ENCODE measurements at places on chromosomes 5 and 9.

DNA sequence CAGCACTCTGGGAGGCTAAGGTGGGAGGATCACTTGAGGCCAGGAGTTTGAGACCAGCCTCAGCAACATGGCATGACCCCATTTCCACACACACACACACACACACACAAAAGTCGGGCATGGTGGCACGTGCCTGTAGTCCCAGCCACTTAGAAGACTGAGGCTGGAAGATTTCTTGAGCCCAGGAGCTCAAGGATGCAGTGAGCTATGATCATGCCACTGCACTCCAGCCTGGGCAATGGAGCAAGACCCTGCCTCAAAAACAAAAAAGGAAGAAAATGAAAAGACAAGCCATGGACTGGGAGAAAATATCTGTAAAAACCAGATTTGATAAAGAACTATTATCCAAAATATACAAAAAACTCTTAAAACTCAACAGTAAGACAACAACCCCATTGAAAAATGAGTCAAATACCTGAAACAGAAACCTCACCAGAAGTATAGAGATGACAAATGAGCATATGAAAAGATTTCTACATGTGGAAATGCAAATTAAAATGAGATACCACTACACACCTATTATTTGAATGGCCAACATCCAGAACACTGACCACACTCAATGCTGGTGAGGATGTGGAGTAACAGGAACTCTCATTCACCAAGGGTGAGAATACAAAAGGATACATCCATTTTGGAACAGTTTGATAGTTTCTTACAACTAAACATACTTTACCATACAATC is 24.7 kb downstream of the DNAJA1 start:
- DNase-seq = no peak

- DNase-seq = peak; percentile 81
These were observed 94.2 kb upstream of the FBN2 start for GRCh38 chr5:128632264-128632663.

GRCh38 chr5:41878643-41879478 is 8.6 kb upstream of the OXCT1 start:
- DNase-seq = no peak

DNA sequence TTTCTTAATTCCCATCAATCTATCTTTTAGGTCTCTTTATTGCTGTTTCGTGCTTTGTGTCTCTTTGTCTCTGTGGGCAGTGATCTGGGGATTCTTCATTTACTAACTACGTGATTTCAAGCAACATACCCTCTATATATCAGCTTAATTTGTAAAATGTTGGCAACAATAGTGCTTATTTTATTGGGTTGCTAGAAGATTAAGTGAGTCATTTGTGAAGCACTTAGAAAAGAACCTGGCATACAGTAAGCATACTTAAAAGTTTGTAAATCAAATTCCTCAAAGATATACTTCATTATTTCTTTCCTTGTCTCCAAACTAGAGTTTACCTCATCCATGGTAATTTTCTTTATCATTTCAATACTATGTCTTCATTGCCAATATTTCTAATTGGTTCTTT is 669.7 kb downstream of the MAT2B start:
- peak; percentile 53 for DNase-seq

GRCh38 chr5:73625944-73626811 is at the start of gene ARHGEF28:
Gene ARHGEF28 (plus strand): TSS chr5:73626196. CDS start chr5:73684852, 58,656 bp downstream.
- DNase-seq = peak; percentile 60

GRCh38 chr5:151239237-151239861 is 13.6 kb upstream of the GM2A start:
- peak; percentile 70 for DNase-seq

DNA sequence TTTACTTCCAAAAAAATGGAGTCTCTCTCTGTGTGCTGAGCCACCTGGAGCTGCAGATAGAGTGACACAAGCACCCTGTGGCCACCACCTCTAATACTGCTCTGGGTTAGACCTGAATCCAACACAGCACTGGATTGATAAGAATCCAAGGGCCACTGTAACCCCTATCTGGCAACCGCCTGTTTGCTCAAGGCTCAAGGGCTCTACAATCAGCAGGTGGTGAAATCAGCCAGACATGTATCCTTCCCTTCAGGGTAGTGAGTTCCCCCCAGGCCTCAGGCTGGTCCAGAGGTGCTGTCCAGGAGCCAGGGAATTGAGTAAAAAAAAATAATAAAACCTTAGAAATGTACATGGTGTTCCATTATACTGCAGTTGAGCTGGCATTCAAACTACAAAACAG is 509.0 kb downstream of the KIF4B start:
- DNase-seq = no peak

- DNase-seq = no peak
These were observed 30.0 kb downstream of the STRBP start for GRCh38 chr9:123238365-123238764.

DNA sequence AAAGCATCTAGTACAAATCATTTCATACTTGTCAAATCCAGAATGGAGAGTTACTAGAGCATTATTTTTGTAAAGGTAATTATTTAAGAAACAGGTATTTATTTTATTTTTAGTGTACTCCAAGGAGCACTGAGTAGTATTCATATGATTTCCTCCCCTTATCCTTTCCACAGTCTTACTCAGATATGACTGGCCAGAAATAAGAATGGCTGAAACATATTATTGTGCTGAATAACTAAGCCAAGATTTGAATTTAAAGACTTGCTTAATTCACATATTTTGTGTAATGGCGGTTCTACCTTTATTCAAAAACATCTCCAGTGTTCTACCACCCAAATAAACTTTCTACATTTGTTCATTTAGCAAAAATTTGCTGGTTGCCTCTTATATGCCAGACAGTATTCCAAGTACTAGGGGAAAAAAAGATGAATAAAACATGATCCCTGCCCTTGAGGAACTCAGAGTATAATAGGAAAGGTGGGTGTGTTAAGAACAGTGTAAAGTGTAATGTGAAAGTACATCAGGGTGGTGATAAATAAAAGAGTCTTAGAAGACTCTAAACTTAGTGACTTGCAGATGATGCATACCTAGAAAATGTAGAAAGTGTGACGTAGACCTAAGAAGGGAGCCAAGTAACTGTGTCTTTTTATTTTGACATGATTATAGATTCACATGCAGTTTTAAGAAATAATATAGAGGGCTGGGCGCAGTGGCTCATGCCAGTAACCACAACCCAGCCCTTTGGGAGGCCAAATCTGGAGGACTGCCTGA is 110.4 kb upstream of the GRHPR start:
- peak; percentile 64 for DNase-seq

DNA sequence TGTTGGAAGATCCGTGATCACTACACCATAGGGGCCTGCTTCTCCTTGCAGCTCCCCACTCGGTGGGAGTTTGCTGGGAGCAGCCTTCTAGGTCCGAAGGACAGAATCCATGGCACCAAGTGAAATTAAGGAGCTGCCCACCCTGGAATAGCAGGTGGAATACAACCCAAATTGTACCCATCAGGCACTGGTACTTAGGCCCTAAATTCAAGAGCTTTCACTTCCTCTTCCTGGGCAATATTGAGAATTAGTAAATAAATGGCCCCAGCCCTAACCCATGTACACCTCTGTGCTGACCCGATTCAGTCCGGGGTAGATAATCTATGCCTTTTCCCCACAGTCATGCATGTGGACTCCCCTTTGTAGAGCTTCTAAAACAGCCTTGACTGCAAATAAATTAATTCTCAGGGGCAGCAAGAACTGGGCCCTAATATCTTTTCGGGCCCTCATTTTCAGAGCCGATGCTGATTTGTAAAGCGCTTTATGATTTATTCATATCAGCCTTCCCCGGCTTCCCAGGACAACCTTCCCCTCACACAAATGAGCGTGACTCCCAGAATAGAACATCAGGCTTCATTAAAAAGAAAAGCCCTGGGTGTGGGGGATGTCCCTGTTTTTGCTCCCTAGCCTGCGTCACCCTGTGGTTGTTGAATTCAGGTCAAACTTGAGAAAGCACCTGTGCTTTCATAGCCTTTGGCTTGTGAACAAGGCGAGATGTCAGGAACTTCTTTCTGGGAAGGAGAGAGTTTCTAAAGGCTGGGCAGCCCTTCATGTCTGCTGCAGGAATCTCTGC is 126.1 kb upstream of the TBC1D2 start:
- DNase-seq = no peak

DNA sequence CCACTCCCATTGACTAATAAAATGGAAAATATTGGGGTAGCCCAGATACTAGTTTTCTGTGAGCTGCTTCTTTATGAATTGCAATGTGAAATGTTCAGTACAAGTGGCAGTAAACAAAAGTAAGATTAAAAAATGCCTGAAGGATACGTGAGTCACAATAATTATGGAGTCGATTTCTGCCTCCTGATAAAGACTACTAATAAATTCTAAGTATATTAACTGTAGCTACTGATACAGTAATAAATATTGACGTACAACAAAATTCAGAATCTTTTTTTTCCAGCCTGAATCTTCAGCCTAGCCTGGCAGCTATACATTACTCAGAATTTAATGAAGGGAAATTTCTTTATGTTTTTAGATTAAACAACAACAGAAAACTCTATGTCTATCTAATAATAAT is 218.1 kb downstream of the MPDZ start:
- DNase-seq = no peak

DNA sequence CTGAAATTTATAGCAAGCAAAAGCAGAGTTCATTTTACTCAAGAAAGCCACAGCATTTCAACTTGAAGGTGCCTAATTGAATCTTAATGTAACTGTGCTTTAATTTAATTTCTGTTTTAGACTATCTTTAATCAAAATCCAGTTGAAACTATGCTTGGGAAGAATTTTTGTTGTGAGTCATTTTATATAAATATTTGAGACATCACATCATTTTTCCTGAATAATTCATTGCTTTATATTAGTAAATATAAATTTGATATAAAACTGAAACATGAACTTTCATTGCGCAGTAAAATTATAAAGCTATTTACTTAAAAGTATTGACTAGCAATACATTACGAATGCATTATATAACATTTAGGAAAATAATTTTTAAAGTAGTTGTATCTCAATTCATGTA is 1937.1 kb upstream of the CDH9 start:
- DNase-seq = no peak

DNA sequence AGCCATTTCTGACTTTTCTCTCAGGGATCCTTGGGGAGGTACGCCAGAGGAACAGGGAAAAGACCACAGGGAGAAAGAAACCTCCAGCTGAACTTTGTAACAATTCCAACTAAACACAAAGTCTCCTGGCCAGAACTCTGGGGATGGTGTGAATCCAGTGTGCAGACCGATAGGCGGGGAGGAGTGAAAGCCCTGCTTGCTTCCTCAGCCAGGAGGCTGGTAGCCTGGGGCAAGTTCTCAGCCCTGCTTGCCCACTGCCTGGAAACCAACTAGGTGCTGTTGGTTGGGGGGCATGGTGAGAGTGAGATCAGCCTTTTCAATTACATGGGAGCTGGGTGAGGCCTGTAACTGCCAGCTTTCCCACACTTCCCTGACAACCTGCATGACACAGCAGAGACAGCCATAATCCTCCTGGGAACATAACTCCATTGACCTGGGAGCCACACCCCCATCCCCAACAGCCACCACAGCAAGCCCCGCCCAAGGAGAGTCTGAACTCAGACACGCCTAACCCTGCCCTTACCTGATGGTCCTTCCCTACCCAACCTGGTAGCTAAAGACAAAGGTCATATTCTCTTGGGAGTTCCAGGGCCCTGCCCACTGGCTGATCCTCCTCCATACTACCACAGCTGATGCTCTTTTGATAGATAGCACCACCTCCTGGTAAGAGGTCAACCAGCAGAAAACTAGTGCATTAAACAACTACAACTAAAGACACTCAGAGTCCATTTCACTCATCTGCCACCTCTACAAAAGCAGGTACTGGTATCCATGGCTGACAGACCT is 100.1 kb upstream of the TNFAIP8 start:
- peak; percentile 29 for DNase-seq

GRCh38 chr9:123418506-123418905 is 62.5 kb downstream of the CRB2 start:
- no peak for DNase-seq

- no peak for DNase-seq
These were observed 249.2 kb upstream of the EFNA5 start for GRCh38 chr5:107919969-107920368.

DNA sequence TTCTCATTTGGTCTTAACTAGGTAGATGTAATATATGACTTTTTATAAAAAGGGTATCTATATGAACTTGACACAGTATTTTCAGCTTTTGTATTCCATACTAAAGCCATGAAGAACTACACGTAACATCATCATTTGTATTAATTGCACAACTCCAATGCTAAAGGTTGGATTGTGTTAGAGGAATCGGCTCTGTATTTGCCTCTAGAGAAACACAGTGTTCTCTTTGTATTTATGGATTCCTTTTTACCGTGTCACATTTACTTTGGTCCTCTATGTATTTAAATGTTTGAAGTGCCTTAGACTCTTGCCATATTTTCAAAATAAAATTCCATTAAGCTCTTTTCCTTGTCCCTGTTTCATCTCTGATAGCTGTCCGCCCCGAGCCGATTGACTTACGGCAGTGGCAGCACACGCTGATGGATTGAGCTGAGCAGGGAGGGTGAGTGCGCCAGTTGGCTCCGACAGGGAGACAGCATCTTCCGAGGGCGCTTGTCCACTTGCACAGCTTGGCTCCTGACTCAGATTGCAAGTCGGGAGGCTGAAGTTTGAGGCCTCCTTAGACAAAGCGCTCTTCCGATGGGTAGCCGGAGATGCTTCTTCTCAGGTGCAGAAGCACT is 95.6 kb upstream of the DMRT1 start:
- no peak for DNase-seq

- DNase-seq = no peak
These were observed 342.9 kb upstream of the RPS23 start for GRCh38 chr5:82620957-82621600.

DNA sequence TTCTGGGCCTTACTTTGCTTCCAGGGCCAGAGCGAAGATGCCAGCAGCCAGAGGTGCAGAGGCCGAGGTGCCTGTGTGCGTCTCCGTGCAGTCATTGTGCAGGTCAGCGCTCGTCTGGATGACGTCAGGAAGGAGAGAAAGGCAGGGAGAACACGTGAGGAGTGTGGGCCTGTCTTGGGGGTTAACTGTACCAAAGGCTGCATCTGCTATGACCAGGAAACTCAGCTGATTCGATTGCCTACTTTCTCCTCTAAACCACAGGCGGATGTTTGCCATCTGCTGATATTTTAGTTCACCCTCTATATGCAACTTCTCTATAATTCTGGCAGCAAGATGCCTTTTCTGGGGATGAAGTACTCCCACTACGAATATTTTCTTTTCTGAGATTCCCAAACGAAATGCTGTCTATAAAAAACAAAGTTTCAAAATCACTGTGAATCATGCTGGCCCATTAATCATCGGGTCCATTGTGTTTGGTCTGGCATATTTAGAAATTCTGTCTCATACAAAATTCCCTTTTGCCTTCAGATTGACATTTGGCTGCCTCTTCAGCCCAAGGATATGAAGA is 24.8 kb downstream of the PCSK1 start:
- DNase-seq = peak; percentile 38

DNA sequence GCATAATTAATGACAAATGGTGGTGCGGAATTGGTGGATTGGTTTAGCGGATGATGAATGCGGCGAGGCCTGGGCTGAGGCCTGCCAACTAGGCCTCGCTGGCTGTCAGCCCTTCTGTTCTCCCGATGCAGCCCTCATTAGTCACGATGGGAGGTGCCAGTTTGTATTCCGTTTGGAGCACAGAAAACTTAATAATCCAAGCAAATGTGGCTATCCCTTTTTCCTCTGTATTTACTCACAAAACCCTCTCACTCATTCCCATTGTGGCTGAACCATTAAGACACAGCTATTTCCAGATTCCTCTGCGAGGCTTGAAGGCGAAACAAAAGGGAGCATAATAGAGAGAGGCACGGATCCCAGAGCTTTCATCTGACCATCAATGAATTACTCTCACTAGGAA is 114.3 kb downstream of the MVB12B start:
- DNase-seq = no peak

GRCh38 chr9:135504262-135505243 is 4.1 kb downstream of the MRPS2 start:
- DNase-seq = peak; percentile 54

- peak; percentile 42 for DNase-seq
These were observed 880.1 kb upstream of the SEMA6A start for GRCh38 chr5:117454716-117455212.
